NCI-H1930 (cell line): ENCODE measurements at places on chromosomes 16 and 17.

DNA sequence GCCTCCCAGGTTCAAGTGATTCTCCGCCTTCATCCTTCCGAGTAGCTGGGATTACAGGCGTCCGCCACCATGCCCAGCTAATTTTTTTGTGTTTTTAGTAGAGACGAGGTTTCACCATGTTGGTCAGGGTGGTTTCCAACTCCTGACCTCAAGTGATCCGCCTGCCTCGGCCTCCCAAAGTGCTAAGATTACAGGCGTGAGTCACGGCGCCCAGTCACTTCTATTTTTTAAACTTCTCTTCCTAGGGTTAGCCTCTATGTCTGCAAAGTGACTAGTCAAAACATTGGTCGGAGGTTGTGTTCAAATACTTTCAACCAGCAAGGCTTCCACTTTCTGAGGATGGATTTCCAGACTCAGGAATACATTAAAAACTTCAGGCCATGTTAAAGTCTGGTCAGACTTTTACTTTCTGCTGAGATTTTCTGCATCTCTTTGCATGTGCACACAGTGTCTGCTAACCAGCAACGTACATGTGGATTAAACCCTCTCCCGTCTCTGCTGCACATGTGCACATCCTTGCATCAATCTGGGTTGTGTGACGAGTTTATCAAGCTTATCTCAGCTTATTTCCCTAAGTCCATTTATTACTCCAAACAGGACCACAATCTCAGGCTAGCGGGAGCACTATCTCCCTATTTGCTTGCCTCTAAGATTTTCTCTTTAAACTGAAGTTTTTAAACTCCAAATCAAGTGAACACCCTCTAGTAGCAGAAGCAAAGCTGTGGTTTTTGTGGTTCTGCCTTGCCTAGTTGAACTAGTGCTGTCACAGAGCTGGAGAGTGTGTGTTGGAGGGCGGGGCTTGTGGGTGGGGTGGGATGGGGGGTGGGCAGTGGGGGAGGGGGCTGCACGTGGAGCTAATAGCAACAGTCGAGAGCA, 525.2 kb upstream of the GOT2 start:
- no peak for DNase-seq

DNA sequence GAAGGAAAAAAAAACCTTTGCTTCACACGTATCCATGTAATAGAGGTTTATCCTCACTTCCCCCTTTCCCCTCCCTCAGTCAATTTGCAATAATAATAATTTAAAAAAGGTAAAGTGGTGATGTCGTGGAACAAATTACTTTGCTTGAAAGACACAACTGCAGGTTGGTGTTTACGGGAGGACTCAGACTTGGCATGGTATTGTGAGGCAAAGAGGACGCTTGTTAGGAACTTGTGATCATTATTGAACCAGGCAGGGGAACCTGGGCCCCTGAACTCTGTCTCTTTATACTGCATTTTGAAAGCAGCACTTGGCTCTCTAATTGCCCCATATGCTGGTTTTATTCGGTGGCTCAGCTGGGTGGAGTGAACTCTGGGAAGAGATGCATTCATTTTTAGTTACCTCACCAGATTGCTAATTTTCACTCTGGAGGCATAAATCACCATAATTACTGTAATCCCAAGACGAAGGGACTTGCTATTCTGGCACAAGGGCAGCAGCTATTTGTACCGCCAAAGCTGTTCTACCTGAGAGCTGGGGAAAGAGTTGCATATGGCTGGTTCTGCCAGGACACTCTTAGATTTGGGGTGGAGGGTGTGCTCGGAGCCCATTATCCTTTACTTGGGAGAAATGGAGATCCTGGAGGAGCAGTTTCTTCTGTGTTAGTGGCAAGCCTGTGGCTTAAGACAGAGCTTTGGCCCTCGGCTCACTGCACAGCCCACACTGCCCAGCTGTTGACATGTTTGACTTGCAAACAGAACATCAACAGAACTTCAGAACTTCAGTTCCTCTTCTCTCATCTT, 5.7 kb upstream of the DHX8 start:
- DNase-seq = no peak

DNA sequence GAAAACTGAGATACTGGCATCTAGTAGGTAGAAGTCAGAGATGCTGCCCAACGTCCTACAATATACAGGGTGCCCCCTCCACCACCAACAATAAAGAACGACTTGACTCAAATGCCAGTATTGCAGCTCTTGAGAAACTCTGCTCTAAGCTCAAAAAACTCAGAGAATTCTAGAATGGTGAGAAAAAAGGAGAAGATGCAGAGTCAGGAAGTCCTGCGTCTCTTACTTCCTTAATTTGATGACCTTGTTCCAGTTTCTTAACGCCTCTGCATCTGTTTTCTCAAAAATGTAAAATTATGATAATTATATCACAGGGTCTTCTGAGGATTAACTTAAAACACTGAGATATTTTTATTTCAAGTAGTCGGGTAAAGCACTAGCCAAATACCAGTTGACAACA, 1.7 kb upstream of the HSBP1 start:
- no peak for DNase-seq

- no peak for DNase-seq
Measured at GRCh38 chr16:78892951-78893733, 707.4 kb downstream of the MAF start.

DNA sequence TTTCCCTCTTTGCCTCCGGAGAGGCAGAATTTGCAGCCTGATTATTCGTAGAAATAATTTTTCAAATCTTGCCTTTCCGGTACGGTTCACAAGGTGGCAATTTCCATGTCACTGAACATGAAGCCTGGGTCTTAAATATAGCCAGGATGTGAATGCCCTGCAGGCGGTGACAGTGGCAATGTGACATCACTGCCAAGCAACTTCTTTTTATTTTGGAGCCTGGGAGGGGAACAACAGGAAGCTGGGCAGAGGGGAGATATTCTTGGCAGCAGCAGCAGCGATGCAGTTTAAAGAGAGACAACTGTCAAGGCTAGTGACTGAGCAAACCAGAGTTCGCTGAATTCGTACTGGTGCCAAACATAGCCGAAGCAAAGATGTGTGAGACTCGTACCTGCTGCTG, 171.1 kb downstream of the SNX29 start:
- no peak for DNase-seq

- no peak for DNase-seq
Measured at GRCh38 chr17:17888371-17888770, 51.6 kb upstream of the SREBF1 start.

- DNase-seq = no peak
Measured at GRCh38 chr16:81866820-81867440, 87.8 kb downstream of the PLCG2 start.

DNA sequence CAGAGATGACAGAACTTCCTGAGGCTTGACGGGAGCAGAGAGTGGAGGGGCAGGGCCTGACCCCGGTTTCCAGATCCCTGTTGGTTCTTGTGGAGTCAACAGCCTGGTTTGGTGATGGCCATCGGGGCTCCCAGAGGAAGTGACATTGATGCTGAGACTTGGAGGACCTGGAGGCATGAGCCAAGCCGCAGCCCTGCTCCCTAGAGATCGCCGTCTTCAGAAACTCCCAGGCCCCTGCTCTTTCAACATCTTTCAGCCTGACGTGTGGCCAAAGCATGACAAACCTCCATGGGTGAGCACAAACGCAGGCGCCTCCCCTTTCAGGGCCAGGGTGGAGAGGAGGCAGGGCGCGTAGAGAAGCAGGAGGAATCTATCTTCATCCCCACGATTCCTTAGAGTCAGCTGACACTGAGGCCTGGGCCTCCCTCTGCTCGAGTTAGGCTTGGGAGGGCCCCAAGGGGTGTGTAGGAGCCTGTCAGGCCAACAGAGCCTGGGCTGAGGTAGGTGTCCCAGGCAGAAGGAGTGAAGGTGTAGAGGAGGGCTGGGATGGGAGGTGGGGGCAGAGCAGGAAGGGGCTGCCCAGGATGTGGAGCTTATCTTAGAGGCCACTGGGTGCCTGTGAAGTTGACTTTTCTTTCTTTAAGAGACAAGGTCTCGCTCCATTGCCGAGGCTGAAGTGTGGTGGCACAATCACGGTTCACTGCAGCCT, 56.1 kb upstream of the MED9 start:
- DNase-seq = no peak

- DNase-seq = no peak
Measured at GRCh38 chr17:75566834-75567233, 20.8 kb upstream of the MYO15B start.

GRCh38 chr17:76586741-76587487, 1.3 kb upstream of the ST6GALNAC2 start:
- no peak for DNase-seq

DNA sequence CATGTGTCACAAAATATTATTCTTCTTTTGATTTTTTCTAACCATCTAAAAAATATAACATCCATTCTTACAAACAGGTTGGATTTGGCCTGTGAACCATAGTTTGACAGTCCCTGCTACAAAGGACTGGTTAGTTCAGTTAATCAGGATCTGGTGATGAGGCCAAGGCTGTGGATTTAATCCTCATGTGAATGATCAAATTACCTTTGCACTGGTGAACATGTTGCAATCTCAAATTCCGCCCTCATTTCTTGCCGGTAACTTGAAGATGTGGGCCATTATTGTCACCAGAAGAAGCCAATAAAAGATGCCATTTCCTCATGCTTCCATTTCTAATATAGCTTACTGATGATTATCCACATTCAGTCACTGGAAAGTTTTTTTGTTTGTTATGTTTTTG, 35.3 kb upstream of the YPEL2 start:
- no peak for DNase-seq

DNA sequence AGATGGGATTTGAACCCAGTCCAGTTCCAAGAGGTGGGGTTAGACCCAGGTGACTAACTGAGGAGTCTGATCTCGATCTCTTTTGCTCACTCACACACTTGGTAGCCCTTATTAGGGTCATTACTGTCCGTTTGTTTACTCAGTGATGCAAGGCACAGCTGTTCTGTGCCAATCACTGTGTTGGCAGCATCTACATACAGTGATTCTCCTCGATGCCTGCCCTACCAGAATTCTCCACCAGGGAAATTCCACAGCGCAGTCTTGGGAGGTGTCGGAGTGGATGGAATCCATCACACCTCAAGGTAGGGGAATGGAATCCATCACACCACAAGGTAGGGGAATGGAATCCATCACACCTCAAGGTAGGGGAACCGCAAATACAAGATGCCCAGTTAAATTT, 279.6 kb downstream of the MAF start:
- no peak for DNase-seq

DNA sequence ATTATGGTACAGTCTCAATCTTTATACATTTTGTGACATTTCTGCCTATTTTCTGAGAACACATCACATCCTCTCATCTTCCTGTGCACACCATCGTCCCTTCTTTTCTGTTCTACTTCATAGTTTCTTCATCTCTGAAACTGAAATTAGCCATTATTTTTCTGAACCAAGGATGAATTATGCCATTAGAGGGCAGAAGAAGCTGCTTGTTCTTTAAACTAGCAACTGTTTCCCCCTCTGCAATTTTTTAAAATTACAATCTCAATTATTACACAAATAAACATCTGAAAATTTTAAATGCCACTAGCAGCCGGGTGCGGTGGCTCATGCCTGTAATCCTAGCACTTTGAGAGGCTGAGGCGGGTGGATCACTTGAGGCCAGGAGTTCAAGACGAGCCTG, 41.3 kb downstream of the RBBP6 start:
- no peak for DNase-seq

GRCh38 chr17:47368262-47368661, 44.5 kb downstream of the EFCAB13 start:
- DNase-seq = no peak

DNA sequence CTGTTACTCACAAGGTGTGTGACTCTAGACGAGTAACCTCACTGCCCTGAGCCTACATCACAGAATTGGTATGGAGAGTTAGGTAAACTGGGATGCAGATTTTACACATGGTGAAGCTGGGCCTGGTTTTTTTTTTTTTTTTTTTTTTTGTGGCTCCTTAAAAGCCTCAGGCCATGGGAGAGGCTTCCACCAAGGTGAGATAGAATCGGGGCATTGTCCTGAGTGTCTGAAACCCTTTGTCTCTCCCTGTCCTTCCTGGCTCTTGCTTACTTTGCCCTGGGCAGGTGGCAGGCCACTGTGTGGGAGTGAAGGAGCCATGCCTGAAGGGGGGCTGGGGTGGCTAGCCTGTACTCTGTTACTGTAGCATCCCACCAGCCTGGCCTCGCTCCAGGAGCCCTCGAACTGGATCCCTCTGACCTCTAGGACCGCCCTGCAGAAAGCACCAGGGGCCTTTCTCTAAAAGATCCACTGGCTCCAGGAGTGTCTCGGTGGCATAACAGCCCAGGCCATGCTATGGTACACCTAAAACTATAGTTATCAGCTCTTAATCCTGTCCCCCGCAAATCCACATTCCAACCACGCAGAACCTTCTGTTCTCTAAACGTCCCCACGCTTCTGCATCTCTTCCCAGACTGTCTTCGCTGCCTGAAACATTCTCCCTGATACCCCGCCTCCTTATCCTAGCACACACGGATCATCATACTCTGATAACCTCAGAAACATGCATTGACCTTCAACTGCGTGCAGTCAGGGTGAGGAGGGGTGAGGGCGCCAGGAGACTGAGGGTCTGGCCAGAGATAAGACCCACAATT, 1.7 kb upstream of the SLC13A2 start:
- DNase-seq = no peak

GRCh38 chr17:4066210-4066609, 76.6 kb downstream of the ZZEF1 start:
- no peak for DNase-seq

DNA sequence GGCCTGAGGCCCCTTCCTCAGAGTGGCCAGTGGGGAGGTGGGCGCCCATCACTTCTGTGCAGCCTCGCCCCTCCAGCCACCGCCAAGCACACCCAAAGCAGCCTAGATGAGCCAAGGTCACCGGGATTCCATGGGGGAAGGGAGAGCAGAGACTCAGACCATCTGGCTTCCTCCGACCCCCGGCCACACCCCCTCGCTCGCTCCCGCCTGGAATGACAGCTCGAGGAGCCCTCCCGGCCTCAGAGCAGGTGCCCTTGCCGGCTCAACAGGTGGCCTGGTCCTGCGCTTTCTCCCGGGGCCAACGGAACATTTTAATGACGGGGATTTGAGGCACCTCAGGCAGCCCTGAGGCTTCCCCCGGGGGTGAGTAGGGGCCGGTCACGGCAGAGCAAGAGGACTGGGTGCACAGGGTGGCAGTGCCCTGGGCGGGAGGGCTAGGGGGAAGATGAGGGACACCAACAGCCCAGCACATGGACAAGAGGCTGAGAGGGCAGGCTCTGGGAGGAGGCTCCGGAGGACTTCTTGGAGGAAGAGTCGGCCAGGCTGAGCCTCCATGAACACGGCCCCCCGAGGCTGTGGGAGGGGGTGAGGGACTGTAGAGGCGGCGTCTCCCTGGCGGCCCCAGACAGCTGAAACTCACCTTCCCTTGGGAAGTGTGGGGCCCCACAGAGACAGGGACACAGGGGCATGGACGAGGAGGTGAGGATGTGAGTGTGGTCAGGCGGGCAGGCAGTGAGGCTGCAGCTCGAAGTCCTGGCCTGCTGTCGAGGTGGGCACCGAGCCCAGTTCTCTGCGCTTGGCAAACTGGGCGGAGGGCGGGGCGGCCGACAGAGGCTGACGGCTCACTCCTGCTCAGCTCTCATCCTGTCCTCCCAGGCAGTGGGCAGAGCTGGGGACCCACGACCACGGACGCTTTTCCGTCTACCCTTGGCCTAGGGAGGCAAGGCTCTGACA, 12.5 kb upstream of the C1QTNF8 start:
- no peak for DNase-seq

- no peak for DNase-seq
Measured at GRCh38 chr16:84844559-84845495, 25.0 kb downstream of the CRISPLD2 start.

- DNase-seq = no peak
Measured at GRCh38 chr16:67311607-67312488, 14.7 kb downstream of the KCTD19 start.

- no peak for DNase-seq
Measured at GRCh38 chr17:7130621-7131422, 16.2 kb upstream of the ASGR2 start.
